Dorsolateral prefrontal cortex (tissue), 122 donors: ENCODE measurements at places on chromosomes 3 and 15.

DNA sequence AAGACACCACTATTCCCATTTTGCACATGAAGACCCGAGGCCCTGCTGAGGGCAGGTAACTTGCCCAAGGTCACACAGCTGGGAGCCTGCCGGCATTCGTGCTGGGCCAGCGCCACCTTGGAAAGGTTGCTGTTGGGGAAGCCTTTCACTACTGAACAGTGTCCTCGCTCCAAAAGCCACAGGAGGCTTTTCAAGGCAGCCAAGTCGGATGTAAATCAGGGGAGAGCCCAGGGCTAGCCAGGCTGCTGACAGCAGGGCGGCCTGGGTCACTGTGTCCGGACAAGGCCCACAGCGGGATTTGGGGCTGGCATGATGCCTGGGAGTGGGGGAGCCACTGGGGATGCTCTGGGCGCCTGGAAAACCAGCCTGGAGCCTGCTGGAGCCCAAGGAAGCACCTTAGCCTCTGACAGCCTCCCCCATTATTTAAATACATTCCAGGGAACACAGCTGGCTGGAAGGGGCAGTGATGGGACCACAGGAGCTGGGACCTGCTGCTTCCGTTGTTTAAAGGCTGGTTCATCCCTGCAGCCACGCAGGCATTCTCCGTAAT is 10.5 kb downstream of the SLC6A6 start:
- DNase-seq: no peak

- DNase-seq: no peak
Observed at GRCh38 chr3:154598166-154598565, 168.2 kb upstream of the GPR149 start.

DNA sequence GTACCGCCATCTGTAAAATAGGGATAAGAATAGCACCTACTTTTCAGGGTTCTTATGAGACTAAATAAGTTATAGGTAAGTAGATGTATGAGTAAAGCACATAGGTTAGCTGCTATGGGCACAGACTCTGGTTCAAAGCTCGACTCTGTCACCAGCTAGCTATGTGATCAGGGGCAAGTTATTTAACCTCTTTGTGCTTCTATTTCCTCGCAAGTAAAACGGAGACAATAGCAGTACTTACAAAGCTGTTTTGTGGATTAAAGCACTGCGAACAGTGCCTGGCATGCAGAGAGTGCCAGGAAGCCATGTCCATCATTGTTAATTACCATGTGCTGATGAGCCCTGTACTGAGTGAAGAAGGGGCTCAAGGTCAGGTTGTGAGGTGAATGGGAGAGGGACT is 1.9 kb downstream of the LAMP3 start:
- DNase-seq: no peak

DNA sequence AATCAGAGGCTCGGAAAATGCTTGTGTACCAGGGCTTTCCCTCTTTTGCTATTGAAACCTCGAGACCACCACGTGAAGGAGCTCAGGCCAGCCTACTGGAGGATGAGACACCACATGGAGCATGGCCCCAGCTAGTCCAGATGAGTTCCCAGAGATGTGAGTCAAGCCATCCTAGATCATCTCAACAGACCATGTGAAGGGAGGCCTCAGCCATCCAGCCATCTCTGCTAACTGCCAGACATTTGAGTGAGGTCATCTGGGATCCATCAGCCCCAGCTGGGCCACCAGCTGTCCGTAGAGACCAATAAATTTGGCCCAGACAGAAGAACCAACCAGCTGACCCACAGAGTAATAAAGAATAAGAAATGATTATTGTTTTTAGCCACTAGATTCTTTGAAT is 62.8 kb upstream of the PROK2 start:
- no peak for DNase-seq

DNA sequence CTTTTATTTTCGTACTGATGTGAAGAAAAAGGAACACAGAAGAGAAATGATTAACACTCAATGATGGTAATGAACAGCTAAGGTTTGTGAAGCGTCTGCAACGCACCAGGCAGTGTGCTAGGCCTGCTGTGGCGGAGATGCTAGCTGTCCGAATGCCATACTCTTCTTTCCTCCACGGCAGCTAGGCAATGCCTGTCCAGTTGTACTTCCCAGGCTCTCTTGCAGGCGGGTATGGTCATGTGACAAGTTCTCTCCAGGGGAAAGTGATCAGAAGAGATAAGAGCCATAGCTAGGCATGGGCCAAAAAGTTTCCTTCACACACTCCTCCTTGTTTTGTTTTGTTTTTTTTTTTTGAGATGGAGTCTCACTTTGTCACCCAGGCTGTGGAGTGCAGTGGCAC is 6.7 kb downstream of the TADA3 start:
- DNase-seq: no peak

GRCh38 chr15:68042156-68042854 is 11.8 kb upstream of the PIAS1 start:
- DNase-seq: no peak

DNA sequence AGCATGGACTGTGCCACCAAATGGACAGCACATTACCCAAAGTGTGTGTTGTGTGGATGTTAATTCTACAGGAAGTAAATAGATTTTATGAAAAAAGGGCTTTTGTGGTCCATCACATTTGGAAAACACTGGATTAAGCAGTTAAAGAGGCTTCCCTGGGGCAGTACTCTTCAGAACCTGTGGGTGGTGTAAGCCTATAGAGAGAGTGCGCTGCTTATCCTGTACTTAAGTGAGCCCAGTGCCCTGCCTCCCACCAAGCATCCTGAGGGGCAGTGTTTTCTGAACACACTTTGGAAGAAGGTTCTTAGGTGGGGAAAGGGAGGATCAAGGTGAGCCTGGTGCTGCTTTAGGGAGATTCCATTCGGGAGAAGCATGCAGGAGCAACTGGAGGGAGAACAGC is 10.9 kb downstream of the TTLL3 start:
- DNase-seq: no peak

GRCh38 chr3:156587760-156588069 is 32.8 kb upstream of the SSR3 start:
- DNase-seq: no peak

DNA sequence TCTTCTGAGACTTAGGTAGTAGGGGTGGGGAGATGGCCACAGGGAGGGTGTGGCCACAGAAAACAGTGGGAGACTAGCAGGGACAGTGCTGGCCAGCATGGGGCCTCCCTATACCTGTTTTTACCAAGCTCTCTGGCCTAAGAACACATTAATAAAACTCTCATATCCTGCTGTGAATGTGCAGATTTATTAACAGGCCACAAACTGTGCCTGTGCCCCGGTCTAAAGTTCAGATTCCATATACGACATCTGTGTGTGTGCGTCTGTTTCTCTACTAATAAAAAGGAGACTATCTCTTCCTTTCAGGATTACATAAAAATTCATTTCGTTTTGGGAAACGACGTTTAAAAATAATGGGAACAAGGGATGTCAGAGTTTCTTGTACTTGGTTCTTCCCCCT is 92.8 kb upstream of the ADAMTS17 start:
- DNase-seq: no peak

GRCh38 chr3:129950318-129951046 is 24.0 kb upstream of the TRH start:
- no peak for DNase-seq

DNA sequence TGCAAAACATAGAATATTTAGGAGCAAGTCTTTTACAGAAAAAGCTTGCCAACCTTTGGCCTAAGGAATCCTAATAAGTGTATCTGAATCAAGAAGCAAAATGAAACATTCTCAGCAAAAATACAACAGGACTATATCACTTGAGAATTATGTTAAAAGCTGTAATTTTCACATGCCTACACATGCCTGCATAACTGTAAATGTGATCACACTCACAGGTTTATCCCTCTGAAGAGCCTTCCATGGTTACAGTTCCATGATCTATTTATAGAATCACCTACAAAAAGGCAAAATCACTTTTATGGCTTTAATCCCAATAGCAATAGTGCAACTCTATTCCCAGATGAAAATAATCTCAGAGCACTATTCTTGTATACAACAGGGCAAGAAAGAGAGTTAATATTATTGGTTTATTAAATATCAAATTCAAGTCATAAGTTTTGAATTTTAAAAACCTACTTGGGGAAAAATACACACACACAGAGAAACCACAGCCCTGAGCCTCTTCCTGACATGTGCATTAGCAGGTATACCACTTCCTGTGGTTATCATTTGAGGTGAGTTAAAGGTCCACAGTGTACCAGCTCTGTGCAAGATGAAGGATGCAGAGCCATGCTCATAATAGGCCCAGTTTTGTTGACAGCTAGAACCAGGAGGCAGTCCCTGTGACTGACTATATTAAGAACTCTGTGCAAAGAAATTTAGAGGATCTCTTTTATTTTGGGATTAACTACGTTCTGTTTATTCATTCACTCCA is 252.5 kb upstream of the TGFBR2 start:
- no peak for DNase-seq

DNA sequence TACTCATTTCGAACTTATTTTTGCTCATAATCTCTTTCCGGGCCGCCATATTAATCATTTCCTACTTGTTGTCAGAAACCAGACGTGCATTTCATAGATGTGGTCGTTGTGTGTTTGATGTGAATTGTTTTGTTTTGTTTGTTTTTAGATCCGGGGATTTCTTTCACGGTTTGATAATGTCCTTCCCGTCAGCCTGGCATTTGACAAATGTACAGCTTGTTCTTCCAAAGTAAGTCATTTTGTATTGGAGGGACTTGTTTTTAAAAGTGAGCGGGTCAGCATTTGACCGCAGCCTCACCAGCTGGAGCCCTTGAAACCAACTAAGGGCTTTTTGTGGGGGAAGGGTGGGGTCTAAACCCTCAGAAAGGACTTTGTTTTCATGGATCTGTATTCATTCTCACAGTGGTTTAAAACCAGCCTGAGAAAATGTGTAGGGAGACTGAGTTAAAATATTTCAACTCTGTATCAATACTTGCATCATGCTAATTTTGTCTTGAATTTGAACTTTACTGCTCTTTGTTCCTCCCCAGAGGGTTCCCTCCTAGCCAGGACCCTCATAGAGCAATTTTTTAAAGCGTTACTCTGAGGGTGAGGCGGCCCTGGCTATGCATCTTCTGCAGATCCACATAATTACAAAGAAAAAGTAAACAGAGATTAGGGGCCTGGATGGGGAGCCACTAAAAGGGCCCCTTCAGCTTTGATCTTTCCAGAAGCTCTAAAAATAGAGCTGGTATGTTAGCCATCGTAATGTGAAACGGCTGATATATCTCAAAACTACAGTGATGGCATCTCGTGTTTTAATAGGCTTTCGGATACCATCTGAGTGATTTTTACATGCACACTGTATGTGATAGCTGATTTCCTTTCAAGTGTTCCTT is 107.9 kb downstream of the ATG7 start:
- no peak for DNase-seq

- DNase-seq: no peak
Observed at GRCh38 chr15:60536314-60536713, 57.4 kb upstream of the ICE2 start.

GRCh38 chr15:68808770-68809169 is 11.9 kb downstream of the ANP32A start:
- no peak for DNase-seq

DNA sequence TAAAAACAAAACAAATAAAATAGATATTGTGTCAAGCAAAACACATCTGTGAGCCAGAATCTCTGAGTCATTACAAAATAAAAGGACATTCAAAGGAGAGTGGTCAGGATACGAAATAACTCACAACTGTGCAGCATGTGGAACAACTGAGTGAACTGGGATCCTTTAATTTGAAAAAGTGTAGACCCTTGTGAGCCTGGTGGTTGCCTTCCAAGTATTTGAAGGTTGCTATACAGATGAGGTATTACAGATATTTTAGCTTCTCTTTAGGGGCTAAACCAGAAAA is 26.7 kb downstream of the KCNMB2 start:
- DNase-seq: no peak

DNA sequence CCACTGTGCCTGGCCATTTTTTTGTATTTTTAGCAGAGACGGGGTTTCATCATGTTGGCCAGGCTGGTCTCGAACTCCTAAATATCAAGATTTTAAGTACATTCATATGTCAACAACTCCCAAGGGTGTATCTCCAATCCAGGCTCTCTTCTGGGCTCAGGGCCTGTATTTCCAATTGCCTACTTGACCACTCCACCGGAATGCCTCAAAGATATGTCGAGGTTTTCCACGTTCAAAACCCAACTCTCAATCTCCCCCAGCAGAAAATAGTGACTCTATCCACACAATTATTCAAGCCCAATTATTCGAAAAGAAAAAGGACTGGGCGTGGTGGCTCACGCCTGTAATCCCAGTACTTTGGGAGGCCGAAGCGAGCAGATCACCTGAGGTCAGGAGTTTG is 1.9 kb upstream of the KNSTRN start:
- no peak for DNase-seq

- no peak for DNase-seq
Observed at GRCh38 chr3:189903562-189904250, 217.0 kb downstream of the P3H2 start.

DNA sequence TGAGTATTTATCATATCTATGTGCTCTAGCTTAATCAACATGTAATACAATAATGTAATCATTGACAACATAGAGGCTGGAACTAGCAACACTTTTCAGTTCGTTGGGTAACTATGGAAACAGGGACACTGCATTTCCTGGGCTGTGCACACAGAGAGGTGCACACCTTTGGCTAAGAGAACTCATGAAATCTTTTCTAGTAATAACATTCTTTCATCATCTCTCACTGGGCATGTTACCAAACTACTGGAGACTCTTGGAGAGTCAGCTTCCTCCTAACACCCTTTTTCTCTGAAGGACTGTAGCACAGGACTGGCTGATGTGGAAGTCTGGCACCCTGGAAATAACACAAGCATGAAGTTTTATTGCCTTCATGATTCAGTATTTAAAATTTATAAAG is 135.6 kb downstream of the KCNMB2 start:
- DNase-seq: no peak

DNA sequence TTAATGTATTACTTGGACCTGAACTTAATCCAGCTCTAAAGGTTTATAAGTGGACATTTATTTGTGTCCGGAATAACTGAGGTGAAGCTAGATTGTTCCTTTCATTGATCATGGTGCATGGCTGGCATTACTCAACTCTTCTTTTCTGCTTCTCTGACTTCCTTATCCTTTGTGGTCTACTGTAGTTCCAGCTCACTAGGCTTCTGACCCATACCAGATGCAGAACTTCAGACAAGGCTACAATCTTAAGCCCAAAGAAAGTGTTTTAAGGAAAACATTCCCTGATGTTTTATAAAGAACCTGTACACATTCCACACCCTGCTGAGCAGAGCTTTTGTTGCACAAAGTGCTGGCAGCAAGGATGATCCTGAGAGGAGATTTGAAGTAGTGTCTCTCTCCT is 250.8 kb upstream of the TGFBR2 start:
- no peak for DNase-seq

DNA sequence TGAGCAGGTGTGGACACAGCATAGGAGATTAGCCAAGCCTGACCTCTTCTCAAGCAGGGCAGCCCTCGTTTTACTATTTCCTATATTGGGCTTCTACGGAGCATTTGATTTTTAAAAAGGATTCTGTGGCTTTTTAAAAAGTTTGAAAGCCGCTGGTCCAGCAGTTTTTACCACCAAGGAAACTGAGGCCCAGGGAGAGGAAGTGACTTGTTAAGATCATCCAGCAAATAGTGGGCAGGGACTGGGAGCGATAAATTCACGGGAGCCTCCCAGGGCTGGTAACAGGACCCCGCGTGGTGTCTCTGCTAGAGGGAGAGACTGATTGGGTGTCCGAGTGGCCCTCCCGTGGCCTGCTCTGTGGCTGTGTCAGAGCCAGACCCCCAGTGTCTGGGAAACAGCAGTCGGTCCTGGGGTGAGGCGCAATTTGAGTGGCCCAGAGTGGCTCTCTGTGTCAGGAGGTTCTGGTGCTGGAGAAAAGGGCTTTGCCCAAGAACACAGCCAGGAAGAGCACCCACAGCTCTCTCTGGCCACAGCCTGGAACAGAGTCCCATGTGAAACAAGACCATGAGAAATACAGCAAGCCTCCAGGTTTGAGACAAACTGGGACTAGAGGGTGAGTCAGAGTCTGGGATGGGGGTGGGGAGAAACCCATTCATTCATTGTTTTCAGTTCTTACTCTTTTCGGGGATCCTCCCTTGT is 4.2 kb downstream of the FURIN start:
- no peak for DNase-seq
